ENCODE measurements at places on chromosomes 5 and 9.

DNA sequence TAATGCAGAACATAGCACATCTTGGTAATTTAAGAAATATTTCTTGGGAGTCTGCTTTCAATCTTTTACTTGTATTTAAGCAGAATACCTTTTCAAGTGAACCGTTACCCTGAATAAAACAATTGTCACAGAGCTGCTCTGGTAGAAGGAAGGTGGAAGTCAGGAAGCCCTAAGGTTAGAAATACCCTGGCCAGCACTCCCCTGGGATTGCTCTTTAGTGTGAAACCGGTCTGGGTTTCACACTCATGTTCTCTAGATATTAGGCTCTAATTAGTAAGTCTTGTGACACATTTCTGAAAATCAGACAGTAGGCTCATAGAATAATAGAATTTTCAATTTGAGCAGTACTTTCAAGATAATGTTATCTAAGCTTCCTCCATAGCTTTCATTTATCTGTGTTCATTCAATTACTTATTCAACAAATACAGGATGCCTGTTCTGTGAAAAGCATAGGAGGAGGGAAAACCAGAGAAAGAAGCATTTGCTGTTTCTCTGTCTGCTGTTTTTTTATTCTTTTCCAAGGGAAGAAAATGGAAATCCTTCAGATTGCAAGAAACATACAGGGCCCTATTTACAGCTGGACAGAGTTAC is 825.5 kb downstream of the TLR4 start:
- no peak for DNase-seq

- peak; percentile 95 for DNase-seq
These were observed at the start of gene RXRA for GRCh38 chr9:134325813-134326723. RXRA (plus strand) TSS chr9:134326455; CDS start chr9:134326632, 177 bp downstream.

GRCh38 chr9:122918310-122918709 is 5.2 kb upstream of the ZBTB6 start:
- no peak for DNase-seq

- peak; percentile 66 for DNase-seq
These were observed 291.2 kb downstream of the ARHGAP26 start for GRCh38 chr5:143061161-143061945.

- no peak for DNase-seq
These were observed 22.2 kb downstream of the SCAI start for GRCh38 chr9:125121146-125121545.

DNA sequence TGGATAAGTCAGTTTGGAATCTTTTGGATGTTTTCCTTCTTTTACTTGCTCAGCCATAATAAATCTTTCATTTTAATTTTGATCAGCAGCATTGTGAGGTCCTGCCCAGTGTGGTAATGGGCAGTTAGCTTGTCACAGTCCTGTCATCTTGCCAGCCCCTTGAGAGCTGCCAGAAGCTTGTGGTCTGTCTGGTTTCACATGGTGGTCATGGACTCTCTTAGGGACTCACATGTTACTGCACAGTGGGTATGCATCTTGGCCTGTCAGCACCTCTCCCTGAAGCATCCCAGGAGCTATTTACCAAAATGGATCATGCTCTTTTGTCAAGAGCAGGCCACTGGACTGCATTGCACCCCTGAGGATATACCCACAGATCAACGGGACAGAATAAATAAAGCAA is 60.3 kb downstream of the DAPK1 start:
- peak; percentile 69 for DNase-seq

GRCh38 chr5:149357370-149358293 is at the start of gene PCYOX1L:
PCYOX1L (plus strand) TSS chr5:149358046; CDS start chr5:149358069, 23 bp downstream.
- DNase-seq: peak; percentile 94

GRCh38 chr5:24232041-24232440 is 412.7 kb downstream of the CDH10 start:
- no peak for DNase-seq

- DNase-seq: peak; percentile 91
These were observed 29.2 kb upstream of the JAK2 start for GRCh38 chr9:4955836-4956235.

DNA sequence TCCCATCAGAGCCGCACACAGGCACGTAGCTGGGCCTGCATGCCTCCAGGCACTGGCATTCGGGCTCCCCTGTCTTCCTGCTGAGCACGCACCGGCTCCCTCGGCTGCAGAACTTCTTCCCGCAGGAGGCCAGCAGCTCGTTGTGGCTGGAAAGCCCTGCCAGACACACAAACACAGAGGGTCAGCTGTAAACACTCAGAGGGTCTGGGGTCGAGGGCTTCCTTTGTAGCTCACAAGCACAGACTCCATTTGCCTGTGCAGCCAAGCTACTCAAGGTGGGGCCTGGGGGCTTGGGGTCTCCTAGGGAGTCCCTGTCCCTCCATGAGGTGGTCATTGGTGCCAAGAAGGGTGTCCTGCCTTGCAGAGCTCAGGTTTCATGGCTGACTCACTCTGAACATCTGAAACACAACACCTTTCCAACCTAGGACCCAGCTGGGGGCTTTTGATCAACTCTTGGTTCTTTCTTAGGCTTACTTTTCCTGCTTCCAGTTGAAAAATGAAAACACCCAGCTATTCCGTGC is 211.4 kb downstream of the FSTL4 start:
- no peak for DNase-seq

- no peak for DNase-seq
These were observed 7.1 kb downstream of the ZFP2 start for GRCh38 chr5:178902849-178903248.

DNA sequence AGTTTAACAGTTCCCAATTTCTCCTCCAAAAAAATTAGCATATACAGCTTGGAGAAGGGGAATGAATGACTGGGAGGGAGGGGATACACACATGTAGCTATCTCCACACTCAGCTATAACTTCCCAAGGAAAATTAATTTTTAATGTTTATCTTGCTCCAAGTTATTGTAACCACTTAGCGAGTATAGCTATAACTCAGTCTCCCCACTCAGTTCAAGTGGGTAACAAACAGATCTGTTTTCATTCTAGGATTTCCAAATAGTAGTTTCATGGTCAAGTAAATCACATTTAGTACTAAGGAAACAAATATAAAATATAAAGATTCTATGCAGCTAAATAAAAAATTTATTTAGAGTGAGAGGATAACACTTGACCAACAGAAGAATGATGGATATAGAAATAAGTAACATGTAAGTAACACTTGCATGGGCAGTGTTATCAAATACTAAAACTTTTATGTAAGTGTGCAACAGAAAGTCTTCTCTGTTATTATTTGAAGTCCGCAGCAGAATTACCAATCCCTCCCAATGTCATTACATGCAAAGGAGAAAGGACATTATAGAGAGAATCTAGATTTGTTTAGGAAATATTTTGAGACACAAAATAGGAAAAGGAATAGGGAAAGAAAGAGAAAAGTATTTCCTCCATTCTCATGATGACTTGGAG is 10.2 kb upstream of the NFIB start:
- DNase-seq: no peak

GRCh38 chr5:162272417-162272816 is 204.8 kb downstream of the GABRG2 start:
- DNase-seq: no peak

GRCh38 chr5:132180134-132180745 is 47.4 kb downstream of the P4HA2 start:
- peak; percentile 73 for DNase-seq

- DNase-seq: no peak
These were observed 155.1 kb upstream of the SMIM23 start for GRCh38 chr5:171630350-171631065.

GRCh38 chr9:121945849-121946248 is 147.3 kb downstream of the TTLL11 start:
- DNase-seq: peak; percentile 48

DNA sequence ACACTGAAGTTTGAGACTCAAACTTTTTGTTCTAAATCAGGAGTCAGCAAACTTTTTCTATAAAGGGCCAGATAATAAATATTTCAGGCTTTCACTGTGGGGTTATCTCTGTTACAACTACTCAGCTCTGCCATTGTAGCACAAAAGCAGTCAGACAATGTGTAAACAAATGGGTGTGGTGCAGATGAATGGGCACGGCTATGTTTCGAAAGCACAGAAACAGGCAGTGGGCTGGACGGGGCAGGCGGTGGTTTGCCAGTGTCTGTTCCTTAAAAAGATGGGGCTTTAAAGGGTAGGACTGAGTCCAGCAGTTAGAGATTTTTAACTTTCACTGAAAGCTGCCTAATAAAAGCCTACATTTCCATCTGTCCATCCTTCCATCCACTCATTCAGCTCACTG is 48.9 kb downstream of the PFDN1 start:
- DNase-seq: no peak

DNA sequence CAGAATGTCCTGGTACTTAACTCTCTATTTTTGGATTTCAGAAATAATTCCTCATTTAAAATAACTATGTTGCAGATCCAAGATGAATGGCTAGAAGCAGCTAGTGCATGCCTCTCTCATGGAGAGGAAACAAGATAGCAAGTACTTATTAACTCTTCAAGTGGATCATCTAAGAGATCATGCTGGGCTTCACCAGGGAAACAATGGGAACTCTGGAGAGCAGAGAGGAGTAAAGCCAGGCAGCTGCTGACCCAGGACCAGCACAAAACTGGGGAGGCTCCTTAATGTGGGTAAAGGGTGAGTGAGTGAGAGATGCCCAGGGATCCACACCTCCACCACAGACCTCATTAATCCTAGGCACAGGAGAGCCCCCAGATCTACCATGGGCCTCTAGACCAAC is 897.8 kb upstream of the ACO1 start:
- DNase-seq: no peak

DNA sequence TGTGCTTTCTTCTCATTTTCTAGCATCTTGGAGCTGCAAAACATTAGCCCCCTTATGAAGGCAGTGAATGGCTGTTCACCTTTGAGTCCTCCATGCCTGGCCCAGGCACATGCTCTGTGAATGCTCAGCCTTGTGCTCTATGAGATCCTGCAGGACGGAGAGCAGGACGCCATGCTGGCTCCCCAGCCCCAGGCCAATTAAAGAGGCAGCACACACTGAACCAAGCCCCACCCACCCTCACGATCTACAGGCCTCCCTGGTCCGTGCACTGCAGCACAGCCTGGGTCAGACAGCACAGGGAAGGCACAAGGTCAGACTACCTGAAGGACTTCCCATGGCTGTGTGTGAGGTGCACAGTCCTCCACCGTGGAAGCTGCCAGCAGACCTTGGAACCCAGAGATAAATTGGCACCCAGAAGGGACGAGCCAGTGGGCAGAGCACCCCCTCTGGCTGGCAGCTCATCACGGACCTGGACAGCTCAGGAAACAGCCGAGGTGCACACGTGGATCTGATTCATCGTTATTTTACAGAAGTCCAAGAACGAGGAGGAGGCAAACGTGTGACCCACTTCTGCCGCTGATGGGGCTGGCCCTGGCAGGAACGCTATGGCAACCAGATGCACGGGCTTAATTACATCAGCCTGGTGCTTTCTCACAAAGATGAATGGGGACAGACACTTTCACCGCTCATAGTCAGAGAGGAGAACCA is 59.5 kb downstream of the OLFM1 start:
- no peak for DNase-seq

GRCh38 chr5:153742060-153742459 is 251.6 kb downstream of the GRIA1 start:
- no peak for DNase-seq

DNA sequence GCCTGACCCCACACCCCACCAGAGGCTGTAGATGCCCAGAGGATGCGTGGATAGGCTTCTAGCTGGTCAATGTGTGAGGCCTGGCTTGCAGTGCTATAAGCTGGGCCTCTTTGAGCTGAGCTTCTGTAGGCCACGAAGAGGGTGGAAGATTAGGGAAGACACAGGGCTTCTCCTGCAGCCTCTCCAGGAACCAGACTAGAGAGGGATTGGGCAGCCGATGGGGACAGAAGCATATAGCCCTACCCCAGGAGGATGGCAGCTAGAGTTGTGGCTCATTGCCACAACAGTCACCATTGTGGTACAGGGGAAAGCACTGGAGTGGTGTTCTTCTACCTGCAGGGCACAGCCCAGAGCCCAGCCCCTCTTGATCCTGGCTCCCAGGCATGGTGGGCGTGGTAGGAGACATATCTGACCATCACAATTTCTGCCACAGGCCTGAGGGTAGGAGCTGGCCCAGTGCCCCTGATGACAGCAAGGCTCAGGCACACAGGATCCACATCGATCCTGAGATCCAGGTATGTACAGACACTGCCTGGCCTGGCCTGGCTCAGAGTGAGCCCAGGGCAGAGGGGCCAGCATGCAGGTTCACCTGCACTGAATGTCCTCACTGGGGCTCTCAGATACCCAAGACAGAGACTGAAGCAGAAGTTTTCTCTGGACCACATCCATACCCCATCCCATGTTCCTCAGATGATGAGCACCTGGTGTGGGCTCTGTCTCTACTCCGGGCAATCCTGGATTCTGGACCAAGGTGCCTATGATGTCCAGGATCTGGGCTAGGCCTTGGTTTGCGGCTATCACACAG is 8.7 kb downstream of the PDLIM4 start:
- DNase-seq: no peak

GRCh38 chr5:9124071-9124470 is 421.8 kb downstream of the SEMA5A start:
- DNase-seq: no peak

GRCh38 chr9:250039-250438 is 35.4 kb downstream of the DOCK8 start:
- no peak for DNase-seq

- no peak for DNase-seq
These were observed 478.6 kb upstream of the WWC1 start for GRCh38 chr5:167812871-167813270.

DNA sequence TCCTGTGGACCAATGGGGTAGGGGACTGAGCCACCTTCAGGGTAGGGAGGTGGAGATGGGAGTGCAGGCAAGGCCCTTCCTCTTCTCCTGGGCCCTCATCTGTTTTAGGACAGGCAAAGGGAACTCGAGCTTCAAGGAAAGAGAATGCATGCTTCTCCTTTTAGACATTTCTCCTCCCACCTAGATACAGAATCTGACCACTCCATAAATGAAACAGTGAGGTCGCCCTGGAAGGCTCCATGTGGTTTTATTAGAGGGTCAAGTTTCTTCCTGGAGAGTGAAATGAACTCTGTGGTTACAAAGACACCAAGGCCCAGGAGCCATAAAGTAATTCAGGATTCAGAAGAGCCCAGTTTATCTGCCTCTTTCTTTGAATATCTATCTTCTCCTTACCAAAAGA is 14.9 kb downstream of the LHFPL2 start:
- DNase-seq: no peak

GRCh38 chr5:116953251-116953930 is 378.8 kb upstream of the SEMA6A start:
- DNase-seq: no peak

GRCh38 chr9:113179839-113180238 is 29.0 kb downstream of the SLC31A2 start:
- DNase-seq: no peak

All from fibroblast of skin of scalp (primary cell).